Heart left ventricle (tissue), 16 donors: ENCODE measurements at places on chromosomes 6 and 20.

GRCh38 chr6:2827142-2827541 lies 14.5 kb downstream of the SERPINB1 start:
- no peak for DNase-seq

- DNase-seq: no peak
Measured at GRCh38 chr6:160160450-160160849, 38.8 kb downstream of the SLC22A1 start.

- DNase-seq: no peak
Measured at GRCh38 chr6:24249926-24250325, 107.9 kb downstream of the DCDC2 start.

DNA sequence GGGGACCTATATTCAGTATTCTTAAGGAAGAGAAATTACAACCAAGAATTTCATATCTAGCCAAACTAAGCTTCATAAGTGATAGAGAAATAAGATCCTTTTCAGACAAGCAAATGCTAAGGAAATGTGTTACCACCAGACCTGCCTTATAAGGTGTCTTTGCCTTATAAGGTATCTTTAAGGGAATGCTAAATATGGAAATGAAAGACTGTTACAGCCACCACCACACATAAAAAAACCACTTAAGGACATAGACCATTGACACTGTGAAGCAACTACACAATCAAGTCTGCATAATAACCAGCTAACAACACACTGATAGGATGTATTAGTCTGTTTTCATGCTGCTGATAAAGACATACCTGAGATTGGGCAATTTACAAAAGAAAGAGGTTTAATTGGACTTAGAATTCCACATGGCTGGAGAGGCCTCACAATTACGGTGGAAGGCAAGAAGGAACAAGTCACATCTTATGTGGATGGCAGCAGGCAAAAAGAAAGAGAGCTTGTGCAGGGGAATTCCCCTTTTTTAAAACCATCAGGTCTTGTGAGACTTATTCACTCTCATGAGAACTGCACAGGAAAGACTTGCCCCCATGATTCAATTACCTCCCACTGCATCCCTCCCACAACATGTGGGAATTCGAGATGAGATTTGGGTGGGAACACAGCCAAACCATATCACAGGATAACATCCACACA lies 119.2 kb upstream of the LAMA2 start:
- no peak for DNase-seq

DNA sequence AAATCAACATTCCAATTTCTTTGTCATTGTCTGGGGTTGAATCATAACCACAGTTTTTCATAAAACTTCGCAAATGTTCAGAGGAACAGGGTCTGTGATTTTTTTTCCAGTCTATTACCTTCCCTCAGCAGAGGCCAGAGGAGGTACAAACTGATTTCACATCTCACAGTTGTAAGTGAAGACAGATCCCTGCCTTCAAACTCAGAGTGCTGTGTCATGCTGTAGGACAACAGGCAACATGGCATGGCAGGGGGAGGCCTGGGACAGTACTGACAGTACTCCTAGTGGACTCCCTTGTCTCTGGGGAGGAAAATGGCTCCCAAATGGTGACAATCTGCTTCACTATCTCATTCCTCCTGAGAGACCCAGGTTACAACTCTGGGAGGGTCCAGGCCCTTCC lies 308.6 kb downstream of the CDC5L start:
- no peak for DNase-seq
